ENCODE measurements at places on chromosomes 2 and 18.
A peak's percentile ranks its signal among the peaks of the same experiment; 100 is the strongest.

GRCh38 chr18:48293954-48294898, 115.0 kb downstream of the ZBTB7C start:
- DNase-seq: no peak

GRCh38 chr2:106159866-106160785, 34.0 kb downstream of the UXS1 start:
- no peak for DNase-seq

DNA sequence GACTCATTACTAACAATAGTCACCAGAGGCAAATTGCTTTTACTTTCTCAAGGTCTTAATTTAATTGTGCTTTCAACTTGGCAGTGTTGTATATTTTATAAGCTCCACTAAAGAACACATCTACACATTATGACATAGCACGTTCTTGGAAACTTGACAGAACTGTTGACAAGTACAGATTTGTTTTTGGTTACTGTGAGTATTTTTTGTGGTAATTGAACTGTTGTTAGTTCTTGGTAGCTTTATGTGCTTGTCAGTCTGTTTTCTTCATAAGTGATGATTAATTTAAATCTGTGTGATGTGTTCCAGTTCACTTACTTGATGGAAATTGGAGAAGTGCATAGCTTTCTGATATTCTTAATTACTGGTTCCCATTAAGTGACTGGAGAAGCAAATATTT, 63.9 kb downstream of the COMMD1 start:
- DNase-seq: no peak

GRCh38 chr2:43169987-43170386, 56.4 kb downstream of the ZFP36L2 start:
- no peak for DNase-seq

DNA sequence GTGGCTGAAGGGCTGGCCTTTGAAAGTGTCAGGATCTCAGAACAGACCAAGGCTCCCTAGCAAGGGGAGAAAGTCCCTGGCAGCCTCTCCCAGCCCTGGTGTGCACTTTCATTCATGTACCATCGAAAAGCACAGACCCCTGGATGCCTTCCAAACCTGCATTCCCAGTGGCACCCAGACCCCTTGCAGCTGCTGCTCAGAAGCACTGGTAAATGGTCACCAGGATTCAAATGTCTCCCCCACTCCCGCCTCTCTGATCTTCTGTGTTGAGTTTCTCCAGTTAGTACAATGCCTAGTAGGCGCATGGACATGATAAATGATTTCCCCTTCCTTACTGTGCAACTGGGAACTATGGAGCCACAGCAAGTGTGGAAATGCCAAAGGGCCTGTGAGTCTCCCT, 180.0 kb downstream of the GLI2 start:
- no peak for DNase-seq

DNA sequence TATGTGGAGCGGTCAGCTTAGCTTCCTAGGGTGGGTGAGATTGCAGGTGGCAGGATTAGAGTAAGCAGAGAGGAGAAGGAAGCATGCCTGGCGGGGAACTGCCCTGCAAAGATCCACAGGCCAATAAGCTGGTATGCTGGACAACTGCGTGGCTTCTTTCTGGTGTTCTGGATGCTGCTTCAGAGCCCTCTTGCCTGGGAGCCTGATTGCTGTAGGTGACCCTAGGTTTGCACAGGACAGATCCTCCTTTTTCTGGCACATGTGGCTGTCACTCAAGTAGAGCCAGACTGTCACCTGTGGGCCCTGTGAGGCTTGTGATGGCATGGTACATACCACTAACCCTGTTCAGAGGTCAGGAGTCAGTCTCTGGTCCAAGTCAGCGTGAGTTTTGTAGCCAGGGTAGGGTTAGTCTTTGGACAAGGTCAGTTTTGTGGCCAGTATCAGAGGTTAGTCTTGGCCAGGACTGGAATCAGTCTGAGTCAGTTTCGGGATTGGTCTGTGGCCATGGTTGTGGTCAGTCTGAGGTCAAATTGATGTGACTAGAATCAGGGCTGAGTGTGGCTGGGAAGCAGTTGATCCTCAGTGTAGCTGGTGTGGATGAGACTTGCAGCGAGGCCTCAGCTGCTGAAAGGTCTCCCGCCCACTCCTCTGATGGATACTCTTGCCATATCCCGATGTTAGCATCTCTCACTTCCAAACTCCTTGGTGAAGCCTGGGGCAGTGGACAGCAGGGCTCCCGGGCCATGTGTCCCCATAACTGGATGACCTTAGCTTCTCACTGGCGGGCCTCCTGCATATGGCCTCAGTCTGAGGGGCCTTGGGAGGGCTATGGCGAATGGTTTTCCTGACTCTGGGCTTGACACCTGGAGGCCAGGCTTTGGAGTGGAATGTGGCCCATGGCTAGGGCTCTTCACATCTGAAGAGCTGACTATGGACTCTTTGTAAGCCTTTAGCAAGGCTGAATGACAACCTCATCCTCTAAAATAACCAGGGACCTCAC, 260.5 kb downstream of the DYSF start:
- DNase-seq: peak; percentile 9

GRCh38 chr2:43225093-43225787, 1.2 kb downstream of the ZFP36L2 start:
- DNase-seq: peak; percentile 78

GRCh38 chr2:27496357-27497287, at the start of gene GCKR:
GCKR (plus strand) TSS chr2:27496839; CDS start chr2:27496905, 66 bp downstream.
- DNase-seq: no peak

DNA sequence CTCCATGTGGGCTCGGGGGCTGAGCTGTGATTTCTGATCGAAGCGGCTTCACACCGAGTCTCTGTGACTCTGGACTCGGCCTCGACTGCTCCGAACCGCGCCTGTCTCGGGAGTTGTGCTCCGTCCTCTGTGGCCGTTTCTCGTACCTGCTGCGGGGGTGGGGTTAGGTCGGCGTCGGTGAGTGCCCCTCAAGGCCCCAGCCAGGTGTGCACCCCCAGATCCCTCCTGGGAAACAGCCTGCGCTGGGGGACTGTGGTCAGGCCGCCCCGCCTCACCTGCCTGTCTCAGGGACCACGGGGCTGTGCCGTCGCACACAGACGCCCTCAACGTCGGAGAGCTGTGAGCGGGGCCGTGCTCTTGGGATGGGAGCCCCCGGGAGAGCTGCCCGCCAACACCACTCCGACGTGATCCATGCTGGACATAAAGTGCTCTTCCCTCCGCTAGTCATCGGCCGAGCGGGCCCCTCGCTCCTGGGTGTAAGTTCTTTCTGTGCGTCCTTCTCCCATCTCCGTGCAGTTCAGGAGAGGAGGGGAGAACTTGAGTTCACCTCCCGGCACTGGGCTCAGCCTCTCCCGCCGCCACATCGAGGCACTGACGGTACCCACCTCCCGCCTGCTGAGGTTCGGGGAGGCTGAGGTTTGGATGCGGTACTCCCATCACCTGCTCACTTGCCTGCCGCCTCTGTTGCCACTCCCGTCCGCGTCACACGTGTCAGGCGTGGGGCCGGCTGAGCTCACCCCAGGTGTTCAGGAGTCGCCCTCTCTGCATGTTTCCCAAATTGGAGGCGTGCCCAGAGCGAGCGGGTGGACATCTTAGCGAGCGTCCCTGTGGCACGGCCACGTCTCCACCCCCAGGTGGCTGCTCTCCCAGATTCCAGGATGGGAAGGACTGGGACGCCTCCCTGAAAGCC, 55.7 kb downstream of the CTDP1 start:
- no peak for DNase-seq

DNA sequence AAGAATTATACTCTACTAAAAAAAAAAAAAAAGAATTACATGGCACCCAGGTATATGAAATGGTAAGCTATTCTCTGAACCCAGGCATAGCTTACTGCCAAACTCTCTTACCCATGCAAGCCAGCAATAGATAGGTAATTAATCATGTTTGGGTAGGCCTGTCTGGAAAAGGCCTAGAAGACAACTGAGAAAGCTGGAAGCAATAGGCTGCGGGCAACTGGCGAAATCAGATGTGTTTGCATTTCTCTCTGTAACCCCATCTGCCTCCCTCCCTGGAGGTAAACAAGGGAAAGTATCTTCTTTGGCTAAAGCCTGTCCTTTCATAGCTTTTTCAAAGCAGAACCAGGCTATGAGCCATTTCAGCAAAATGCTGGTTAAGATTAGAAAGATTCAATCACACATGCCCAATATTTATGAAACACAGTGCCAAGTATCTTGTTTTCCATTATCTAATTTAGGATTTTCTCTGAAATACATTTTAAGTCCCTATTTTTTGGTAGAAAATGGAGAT, 934.8 kb upstream of the DDX18 start:
- no peak for DNase-seq

GRCh38 chr2:26118682-26119081, 54.2 kb upstream of the GAREM2 start:
- DNase-seq: no peak

- no peak for DNase-seq
Measured at GRCh38 chr2:10234409-10235094, 68.2 kb upstream of the HPCAL1 start.

- DNase-seq: no peak
Measured at GRCh38 chr2:8752385-8752784, 70.5 kb downstream of the ID2 start.

DNA sequence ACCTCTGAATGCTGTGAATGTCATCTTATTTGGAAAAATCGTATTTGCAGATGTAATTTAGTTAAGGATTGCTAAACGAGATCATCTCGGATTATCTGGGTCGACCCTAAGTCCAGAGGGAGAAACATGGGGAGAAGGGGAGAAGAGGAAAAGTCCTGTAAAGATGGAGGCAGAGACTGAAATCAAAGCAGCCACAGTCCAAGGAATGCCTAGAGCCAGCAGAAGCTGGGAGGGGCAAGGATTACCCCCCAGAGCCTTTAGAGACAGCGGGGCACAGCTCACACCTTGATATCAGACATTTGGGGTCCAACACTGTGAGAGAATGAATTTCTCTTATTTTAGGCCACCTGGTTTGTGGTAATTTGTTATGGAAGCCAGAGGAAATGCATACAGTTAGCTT, 104.9 kb upstream of the YPEL5 start:
- DNase-seq: no peak

DNA sequence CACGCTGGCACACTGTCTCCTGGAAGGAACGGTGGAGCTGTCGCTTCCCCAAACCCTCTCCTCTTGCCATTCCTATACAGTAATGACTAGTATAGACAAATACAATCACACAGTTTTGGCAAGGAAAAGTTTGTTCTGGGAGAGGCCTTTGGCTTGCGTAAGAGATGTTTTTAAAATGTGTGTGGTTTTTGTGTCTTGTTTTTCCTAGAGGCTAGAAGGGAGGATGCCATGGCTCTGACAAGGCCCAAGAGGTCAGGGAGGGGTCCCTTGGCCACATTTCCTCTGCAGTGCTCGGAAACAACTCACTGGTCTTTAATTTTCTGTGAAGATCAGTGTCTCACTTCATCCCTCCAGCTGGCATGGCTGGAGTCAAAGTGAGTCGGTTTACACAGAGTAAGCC, 195.9 kb downstream of the SH3RF3 start:
- peak; percentile 99 for DNase-seq

DNA sequence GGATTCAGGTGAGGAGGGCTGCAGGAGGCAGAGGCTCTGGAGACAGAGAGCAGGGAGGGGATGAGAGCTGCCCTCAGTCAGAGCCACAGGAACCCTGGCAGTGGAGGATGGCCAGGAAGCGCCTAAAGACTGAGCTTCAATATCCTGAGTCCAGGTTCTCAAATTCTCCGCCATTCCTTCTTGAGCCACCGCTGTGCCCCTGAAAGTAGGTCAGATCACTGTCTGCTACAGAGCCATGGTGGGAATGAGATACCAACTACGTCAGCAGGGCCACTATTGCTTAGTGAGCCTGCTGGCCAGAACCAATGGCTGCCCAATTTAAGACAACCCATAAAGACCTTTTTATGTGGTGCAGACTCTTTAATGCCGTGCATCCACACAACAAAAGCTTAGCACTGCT, 155.5 kb downstream of the CTIF start:
- DNase-seq: no peak

- no peak for DNase-seq
Measured at GRCh38 chr2:110998311-110998710, 122.4 kb upstream of the BCL2L11 start.

DNA sequence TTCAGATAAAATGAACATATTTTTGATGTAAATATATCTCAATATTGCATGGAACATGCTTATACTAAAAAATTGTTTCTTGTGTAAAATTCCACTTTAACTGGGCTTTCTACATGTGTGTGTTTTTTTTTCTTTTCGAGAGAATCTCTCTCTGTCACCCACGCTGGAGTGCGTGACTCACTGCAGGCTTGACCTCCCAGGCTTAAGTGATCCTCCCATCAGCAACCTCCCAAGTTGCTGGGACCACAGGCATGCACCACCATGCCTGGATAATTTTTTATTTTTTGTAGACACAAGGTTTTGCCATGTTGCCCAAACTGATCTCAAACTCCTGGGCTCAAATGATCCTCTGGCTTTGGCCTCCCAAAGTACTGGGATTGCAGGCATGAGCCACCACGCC, 254.6 kb downstream of the LOXHD1 start:
- DNase-seq: peak; percentile 80

- no peak for DNase-seq
Measured at GRCh38 chr2:100621371-100621951, 58.7 kb downstream of the PDCL3 start.

DNA sequence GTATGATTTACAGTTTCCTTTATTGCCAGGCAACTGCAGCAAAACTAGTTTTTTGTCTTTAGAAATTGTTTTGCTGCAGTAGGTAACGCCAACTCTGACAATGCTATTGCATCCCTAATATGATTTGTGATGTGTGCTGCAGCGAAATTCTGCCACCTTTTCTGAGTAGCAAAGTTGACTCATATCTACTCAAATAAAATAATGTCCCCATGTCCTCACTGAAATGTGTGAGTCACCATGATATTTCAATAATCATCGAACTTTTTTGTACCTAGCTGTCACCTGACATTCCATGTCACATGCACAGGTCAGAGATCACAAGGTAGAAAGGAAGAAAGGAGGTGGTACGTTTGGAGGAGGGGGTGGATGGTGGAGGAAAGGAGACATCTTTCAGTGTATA, 205.0 kb downstream of the RAD51AP2 start:
- DNase-seq: no peak

DNA sequence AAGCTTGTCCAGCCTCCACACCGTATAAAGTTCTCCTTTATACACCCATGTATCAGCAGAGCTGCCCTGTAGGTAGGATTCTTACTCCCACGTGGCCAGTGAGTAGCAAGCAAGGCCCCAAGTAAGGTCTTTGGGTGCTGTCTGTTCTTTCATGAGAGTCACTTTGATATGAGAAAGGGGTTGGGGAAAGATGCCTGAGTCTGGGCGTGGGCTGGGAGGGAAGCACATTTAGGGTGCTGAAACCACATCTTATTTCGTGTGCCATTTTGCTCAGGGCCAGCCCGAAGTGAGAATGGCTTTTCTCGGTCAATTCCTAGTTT, 436 bp upstream of the ITPRIPL1 start:
- no peak for DNase-seq

- no peak for DNase-seq
Measured at GRCh38 chr18:3753106-3753505, 303.1 kb downstream of the TGIF1 start.

DNA sequence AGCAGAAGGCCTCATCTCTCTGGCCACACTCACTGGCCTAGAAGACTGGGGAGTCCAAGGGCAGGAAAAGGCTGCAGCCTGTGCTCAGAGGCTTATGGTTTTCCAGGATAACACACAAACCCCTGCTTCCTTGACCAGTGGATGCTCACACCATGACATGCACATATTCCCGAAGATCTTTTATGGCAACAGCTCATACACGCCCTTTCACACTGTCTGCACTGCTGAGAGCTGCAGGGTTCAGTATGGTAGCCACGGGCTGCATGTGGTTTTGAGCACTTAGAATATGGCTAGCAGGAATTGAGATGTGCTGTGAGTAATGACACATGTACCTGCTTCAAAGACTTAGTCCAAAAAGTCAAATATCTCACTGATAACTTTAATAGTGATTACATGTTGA, 95.8 kb downstream of the VSNL1 start:
- no peak for DNase-seq

GRCh38 chr2:144372410-144373080, 147.4 kb downstream of the ZEB2 start:
- DNase-seq: no peak

- no peak for DNase-seq
Measured at GRCh38 chr2:112972423-112973086, 5.3 kb upstream of the IL36G start.
